ENCODE measurements at places on chromosomes 7 and 10. TPM values are rescaled to one million over a fixed set of nuclear protein-coding genes. Genes with fewer than 3 reads are reported as not detected.

Gene CLRN3
- not detected for total RNA-seq

- no peak for DNase-seq
Observed at GRCh38 chr7:22628112-22628511, 98.9 kb upstream of the IL6 start.

Gene CPEB3
- 1.6 TPM for total RNA-seq

Gene MUC3A
- not detected for total RNA-seq

DNA sequence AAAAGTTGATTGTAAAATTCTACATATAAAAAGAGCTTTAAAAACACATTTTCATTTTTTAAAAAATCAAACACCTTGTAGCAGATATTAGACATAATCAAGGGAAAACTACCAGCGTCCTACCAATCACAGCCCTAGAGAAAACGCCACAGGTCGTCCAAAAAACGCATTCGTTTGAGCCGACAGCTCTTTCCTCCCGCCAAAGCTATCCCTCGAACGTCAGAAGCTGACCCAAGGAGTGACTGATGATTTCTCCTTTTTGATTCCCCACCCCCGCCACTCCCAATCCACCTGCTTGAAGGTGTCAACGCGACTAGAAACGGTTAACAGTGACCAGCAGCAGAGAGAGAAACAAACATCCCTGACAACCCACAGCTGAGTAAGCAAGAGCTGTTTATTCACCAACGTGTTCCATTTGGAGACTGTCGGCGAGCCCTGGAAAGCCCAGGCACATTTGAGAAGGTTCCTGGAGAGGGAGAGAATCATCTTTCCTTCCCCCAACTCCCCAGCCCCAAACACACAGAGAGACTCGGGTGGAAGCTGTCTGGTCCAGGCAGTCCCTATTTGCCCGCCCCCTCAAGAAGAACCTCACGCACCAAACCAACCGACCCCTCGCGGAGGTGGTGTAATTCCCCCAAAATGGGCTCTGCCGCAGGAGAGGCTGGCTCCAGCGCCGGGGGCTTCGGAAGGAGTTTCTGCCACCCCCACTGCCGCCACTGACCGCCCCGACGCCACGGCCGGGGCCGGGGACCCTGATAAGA is 622 bp downstream of the CPEB3 start:
- no peak for DNase-seq

Measured in glomerular endothelial cell (primary cell).